ENCODE measurements at places on chromosomes 5 and 9. TPM values are rescaled to one million over a fixed set of nuclear protein-coding genes. Genes with fewer than 3 reads are reported as not detected.
A peak's percentile ranks its signal among the peaks of the same experiment; 100 is the strongest.

Gene SLC26A2
- total RNA-seq, result 4.6 TPM

Gene MLANA
- total RNA-seq, result not detected

DNA sequence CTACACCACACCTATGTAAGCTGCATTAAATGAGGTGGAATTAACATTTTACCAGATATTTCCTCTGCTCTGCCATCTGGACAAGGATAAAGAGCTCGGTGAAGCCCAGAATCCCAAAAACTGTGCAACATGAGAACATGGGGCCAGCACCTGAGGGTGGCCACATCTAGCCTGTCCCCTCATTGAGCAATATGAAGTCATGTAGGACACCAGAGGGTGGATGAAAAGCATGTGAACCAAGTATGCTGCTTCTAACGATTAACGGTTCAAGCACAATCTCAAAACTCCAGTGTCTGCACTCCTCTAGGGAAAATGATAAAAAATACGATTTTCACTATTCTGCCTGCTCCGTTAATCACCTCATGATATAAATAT is 545.8 kb downstream of the EBF1 start:
- H3K4me1 ChIP-seq, result no peaks in the 10 kb centered on the region
- H3K4me3 ChIP-seq, result no peak overlapping the region
- H3K27ac ChIP-seq, result no peak overlapping the region
- no peaks in the 10 kb centered on the region for H3K27me3 ChIP-seq
- DNase-seq, result no peak

GRCh38 chr5:130151239-130151638 is 247.0 kb downstream of the CHSY3 start:
- no peak overlapping the region for H3K27ac ChIP-seq
- no peaks in the 10 kb centered on the region for H3K27me3 ChIP-seq
- no peak overlapping the region for H3K4me3 ChIP-seq
- no peaks in the 10 kb centered on the region for H3K4me1 ChIP-seq
- H3K36me3 ChIP-seq, result no peaks in the 10 kb centered on the region

DNA sequence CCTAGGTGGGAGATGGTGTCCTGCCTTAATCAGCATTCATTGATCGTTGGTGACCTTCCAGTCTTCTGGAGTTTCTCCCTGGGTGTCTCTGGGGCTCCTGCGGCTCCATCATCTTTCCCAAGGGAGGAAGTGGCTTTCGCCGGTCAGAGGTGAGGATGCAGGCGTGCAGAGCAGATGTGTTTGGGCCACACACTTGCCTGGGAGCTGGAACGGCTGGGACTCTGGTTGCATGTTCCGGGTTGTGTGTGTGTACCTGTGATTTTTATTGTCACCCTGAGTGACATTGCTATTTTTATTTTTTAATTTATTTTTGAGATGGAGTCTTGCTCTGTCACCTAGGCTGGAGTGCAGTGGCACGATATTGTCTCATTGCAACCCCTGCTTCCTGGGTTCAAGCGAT is 9.6 kb downstream of the HMCN2 start:
- no peaks in the 10 kb centered on the region for H3K36me3 ChIP-seq
- no peak overlapping the region for H3K4me3 ChIP-seq
- peaks cover 29% of the 10 kb centered on the region for H3K27me3 ChIP-seq
- no peak overlapping the region for H3K27ac ChIP-seq

- peaks cover 2% of the 10 kb centered on the region for H3K36me3 ChIP-seq
- H3K27me3 ChIP-seq, result no peaks in the 10 kb centered on the region
- H3K27ac ChIP-seq, result peak overlapping the region; percentile 32
- peak overlapping the region; percentile 44 for H3K4me3 ChIP-seq
These were observed 113.8 kb upstream of the SPATA31D4 start for GRCh38 chr9:81814401-81814793.

- H3K27ac ChIP-seq, result no peak overlapping the region
- no peak for DNase-seq
- no peaks in the 10 kb centered on the region for H3K36me3 ChIP-seq
These were observed 12.0 kb upstream of the C9 start for GRCh38 chr5:39376293-39376714.

DNA sequence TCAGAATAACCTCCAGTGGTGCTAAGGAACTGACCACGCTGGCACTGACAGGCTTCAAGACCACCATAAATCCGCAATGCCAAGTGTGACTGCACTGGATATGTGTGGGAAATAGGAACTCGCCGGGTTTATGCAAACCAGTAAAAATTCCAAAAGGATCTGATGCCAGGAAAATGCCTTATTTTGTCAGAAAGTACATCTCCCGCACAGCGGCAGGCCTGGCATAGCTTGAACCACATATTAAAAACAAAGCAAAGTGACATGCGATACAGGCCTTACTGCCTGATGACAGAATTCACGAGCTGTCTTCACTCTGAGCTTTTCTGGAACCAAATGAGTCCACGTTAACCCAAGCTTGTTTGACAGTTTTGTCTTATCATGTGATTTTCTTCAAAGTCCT is 139.6 kb downstream of the GLIS3 start:
- H3K4me3 ChIP-seq, result no peak overlapping the region
- no peak overlapping the region for H3K27ac ChIP-seq
- H3K27me3 ChIP-seq, result peaks cover 9% of the 10 kb centered on the region

GRCh38 chr5:149036970-149037369 is 25.9 kb downstream of the SH3TC2 start:
- H3K27ac ChIP-seq, result peak overlapping the region; percentile 75
- peaks cover 30% of the 10 kb centered on the region for H3K27me3 ChIP-seq
- peaks cover 27% of the 10 kb centered on the region for H3K4me1 ChIP-seq
- H3K36me3 ChIP-seq, result no peaks in the 10 kb centered on the region
- peak overlapping the region; percentile 74 for H3K4me3 ChIP-seq
- no peak for DNase-seq
